Renal cortex interstitium (tissue), 15 donors: ENCODE measurements at places on chromosomes 11 and 22.
A peak's percentile ranks its signal among the peaks of the same experiment; 100 is the strongest.

DNA sequence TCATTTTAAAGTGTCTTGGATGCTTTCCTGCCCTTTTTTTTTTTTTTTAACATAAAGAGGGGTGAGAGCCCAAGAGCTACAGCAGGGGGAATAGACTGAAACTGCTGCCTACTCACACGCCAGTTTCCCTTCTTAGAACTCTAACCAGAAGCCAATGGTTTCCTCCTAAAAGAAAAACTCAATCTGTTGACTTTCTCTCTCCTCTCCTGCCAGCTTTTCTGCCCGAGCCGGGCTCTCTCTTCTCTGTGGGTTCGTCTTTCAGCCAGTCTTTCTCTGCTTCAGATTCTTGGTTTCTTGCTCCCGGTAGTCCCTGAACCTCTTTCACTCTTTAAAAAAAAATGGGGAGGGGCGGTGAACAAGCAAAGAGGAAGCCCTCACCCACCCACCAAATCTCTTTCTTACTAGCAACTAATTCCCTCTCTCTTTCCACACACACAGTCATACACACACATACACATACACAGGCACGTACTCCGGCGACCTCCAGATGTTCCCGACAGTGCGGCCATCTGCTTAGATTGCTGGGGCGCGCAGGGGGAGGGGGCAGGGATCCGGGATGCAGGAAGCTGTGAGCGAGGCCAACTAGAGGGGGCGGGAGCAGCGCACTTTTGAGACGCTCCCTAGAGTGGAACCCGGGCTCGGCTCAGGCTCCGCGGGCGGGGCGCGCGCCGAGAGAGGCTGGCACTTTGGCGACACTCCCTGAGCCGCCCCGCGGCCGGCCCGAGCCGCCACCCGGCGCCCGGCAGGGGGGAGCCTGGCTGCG lies 444 bp upstream of the TSKU start:
- DNase-seq, result peak; percentile 93

GRCh38 chr11:102757823-102758549 lies 22.4 kb downstream of the MMP10 start:
- DNase-seq, result no peak

DNA sequence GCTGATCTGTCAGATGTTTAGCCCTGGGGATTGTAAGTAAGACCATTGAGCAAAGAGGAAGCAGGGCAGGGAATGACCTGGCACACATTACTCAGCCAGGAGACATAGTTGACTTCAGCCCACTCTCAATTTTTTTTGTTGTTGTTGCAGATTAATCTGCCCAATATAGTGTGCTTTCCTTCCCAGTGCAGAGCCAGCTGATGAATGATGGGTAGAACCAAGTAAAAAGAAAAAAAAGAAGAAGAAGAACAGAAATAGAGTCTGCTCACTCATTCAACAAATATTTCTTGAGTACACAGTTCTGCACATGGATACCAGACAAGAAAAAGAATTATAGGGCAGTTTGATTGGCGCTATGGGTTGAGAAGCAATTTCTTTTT lies 292.7 kb downstream of the ETS1 start:
- no peak for DNase-seq

DNA sequence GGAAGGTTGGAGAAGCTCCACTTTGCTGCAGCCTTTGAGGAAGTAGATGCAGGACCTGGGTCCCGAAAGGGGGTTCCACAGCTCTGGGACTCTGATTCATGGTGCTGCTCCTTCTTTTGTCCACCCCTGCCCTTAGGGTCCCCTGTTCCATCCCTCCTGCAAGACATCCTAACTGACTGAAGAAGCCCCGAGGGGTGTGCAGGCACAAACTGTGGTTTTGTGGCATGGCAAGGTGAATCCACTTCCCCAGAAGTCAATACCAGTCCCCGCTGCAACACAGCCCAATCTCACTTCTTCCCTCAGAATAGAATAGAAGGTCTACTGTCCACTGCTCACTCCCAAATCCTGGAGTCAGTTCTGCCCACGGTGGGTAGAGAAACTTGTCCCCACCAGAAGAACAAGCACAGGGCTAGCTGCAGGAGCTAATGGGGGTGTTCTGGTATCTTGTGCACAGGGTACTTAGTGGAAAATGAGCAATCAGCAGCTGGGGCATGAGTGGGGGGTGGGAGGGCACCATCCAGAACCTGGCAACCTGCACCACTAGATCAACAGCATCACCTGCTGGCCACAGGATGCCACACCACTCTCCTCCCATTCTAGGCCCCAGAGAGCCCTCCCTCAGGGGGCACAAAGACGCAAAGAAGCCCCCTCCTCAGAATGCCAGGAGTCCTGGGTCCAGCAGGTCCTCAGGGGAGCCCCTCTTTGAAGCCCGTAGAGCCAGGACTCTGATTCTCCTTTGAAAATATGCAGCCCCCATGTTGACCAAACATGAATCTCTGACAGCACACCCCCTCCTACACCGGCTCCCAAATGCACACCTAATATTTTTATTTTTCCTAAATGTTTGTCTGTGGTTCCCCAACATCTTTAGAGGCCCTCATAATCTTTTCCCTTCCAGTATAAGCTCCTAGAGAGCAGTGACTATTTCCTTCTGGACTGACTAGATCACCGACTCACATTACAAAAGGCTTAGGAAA lies 14.1 kb downstream of the SPATA19 start:
- no peak for DNase-seq

DNA sequence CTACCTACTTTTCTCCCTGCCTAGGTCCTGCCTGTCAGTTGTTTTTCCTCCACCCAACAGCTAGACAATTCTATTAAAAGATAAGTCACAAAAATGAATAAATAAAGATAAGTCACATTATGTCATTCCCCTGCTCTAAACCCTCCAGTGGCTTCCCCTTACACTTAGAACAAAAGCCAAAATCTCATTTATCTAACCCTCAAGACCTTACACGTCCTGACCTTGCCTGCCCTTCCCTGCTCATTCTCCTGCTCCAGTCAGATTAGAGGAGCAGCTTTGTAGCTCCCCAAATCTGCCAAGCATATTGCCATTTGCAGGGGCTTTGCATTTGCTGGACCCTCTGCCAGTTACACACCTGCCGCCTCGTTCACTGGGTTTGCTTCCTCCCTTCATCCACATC lies 16.7 kb downstream of the KREMEN1 start:
- DNase-seq, result no peak

- no peak for DNase-seq
These were observed 74.4 kb upstream of the PPARA start for GRCh38 chr22:46075764-46076531.
